ENCODE measurements at places on chromosomes 5 and 9.

- no peak for DNase-seq
Measured at GRCh38 chr5:74452856-74453255, 187.7 kb downstream of the ENC1 start.

DNA sequence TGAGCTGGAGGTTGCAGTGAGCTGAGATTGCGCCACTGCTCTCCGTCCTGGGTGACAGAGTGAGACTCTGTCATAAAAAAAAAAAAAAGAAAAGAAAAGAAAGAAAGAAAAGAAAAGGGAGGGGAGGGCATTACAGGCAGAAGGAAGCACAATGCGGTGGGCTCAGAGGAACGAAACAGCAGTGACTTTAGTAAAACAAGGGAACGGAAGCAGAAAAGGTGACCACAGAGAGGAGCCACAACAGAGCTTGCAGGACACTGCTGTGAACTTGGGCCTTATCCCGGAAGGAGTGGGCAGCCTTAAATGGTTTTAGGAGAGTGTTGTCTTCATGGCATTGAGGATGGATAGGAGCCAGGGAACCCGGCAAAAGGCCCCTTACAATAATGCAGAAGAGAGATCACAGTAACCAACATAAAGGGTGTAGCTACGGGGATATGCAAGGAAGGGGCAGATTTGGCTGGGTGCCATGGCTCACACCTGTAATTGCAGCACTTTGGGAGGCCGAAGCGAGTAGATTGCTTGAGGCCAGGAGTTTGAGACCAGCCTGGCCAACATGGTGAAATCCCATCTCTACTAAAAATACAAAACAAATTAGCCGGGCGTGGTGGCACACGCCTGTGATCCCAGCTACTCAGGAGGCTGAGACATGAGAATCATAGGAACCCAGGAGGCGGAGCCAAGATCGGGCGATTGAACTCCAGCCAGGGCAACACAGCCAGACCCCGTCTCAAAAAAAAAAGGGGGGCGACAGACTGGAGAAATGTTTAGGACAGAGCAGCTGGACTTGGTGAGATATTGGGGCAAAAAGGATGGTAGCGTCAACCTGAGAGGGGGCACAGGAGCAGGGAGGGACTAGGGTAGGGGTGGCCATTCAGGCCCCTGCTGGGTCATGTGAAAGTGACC, 83.9 kb upstream of the ZBTB43 start:
- no peak for DNase-seq

- DNase-seq, result no peak
Measured at GRCh38 chr9:80085668-80086067, 513.9 kb downstream of the TLE4 start.

- peak; percentile 46 for DNase-seq
Measured at GRCh38 chr9:95477441-95477840, 39.3 kb downstream of the PTCH1 start.

- no peak for DNase-seq
Measured at GRCh38 chr5:40716590-40716989, 36.9 kb downstream of the PTGER4 start.

DNA sequence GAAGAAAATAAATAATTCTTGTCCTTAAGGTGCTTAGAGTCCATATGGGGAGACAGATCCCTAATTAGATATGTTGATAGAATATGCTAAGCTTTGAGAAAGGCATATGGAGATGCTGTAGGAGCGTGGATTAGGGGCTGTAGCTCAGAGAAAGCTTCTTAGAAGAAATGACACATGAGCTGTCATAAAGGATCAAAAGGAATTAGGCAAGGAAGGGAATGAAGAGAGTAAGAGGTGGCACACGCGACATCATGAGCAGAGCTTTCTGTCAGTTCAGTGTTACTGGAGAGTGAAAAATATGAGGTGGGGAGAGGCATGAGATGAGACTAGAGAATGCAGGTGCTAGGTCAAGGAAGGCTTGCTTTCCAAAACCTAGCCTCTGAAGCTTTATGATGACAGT, 118.6 kb downstream of the KIAA0825 start:
- DNase-seq, result no peak

- DNase-seq, result no peak
Measured at GRCh38 chr5:143145243-143146160, 258.0 kb downstream of the NR3C1 start.

DNA sequence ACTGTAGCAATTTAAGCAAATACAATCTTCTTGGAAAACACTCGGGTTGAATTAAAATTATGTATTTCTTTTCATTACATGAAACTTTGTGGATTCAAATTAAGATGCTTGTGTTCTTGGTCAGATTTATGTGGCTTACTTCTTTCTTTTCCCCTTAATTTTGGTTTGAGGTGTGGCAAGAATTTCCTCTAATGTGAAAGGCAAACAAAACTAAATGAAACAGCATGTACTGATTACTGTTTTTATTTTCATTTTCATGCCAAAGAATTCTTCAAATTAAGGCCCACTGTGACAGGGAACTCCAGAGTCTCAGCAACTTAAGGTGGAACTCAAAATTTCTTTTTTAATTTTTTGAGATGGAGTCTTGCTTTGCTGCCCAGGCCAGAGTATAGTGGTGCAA, at the start of gene OMD:
OMD (minus strand) TSS at position 132 of the 400 bp plus-strand sequence. CDS start 6,913 bp downstream, outside the sequence.
- DNase-seq, result no peak

GRCh38 chr5:65066387-65067146, 297.8 kb downstream of the CWC27 start:
- DNase-seq, result no peak

DNA sequence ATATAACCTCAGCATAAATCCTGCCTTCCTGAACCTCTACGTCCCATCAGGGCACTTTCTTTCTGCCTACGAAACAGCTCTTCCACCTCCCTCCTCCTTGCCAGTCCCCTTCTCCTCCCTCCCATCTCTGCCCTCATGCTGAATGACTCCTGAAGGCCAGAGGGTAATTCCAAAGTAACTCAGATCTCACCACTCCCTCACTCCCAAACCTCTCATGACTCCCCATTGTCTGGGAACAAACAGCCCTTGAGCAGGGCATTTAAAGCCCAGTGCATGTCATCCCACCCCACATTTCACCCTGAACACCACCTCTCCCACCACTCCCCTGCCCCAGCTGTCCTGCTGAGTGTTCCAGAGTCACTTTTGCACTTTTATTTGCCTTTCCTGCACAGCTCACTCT, 8.9 kb upstream of the FBP1 start:
- DNase-seq, result no peak

DNA sequence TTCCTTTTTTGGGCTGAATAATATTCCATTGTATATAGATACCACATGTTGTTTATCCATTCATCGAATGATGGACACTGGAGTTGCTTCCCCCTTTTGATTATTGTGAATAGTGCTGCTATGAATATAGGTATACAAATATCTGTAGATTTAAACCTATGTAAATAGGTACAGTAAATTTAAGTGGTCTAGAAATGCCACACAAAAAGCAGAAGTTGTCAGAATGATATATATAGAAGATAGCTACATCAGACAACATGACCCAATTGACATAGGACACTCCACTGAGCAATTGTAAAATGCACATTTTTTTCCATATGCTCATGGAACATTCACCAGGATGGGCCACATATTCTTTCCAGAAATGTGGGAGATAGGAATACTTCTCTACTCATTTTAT, 77.6 kb downstream of the SMIM15 start:
- no peak for DNase-seq

- no peak for DNase-seq
Measured at GRCh38 chr5:178993955-178994579, 1.1 kb downstream of the GRM6 start.

GRCh38 chr9:93132946-93133680, 938 bp downstream of the NINJ1 start:
- no peak for DNase-seq

GRCh38 chr5:113255105-113255504, 179.7 kb downstream of the TSSK1B start:
- DNase-seq, result no peak

DNA sequence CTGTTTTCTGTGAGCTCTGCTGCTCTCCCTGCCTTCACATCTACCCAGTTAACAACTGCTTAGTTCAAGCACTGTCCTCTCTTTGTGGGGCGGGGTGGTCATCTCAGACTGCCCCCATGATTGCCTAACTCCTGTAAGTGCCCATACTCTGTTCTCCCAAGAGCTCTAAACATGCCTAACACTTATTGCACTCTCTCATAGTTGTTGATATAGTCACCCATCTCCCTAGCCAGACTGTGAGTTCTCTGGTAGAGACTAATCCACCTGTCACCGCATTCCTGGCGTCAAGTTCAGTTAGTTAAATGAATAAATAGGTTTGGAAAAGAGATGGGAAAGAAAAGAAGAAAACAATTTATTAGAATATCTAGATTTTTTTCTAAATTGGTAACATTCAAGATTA, 18.3 kb upstream of the MUSK start:
- no peak for DNase-seq

- DNase-seq, result no peak
Measured at GRCh38 chr9:36855448-36856315, 178.4 kb downstream of the PAX5 start.

DNA sequence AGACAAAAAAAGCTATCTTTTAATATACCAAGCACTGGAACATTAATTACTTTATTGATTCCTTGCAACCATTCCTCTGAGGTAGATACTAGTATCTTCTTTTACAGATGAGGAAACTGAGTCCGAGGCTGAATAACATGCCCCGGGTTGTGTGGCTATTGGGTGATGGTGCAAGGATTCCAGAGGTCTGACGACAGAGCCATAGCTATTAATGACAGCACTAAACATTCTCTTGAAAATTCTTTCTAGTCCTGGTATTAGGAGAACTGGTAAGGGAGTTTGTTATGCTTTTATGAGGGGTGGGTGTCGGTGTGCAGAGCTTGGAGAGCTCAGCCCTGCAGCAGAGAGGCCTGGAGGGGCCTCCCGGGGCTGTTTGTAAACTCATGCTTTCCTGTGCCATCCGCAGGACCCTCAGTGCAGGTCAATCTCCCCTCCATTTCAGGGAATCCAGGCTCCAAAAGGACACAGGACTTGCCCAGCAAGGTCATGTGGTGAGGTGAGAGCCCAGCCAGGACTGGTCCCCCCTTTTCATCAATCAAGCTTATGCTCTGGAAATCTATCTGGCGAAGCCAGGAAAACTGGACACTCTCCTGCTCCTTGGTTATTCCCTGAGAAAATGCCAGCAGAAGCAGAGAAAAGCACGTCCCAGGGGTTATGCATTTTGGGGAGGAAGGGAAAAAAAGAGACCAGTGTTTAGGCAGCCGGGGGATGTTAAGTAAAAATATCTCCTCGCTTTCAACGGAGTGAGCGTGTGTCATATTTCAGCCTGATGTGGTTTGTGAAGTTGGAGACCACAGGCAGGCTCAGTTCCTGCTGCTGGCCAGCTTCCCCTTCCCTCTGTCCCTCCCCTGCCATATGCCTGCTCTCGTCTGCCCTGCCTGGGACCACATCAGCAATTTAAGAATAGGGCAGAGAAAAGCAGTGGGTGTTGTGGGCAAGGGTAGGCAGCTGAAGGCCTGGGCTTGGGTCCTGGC, 3.7 kb downstream of the GSN start:
- DNase-seq, result no peak

GRCh38 chr9:76531231-76531780, 72.3 kb downstream of the GCNT1 start:
- DNase-seq, result no peak

GRCh38 chr5:74428275-74428674, 212.3 kb downstream of the ENC1 start:
- no peak for DNase-seq

- DNase-seq, result no peak
Measured at GRCh38 chr5:142455856-142456255, 131.0 kb upstream of the SPRY4 start.

GRCh38 chr9:71931166-71931565, 19.7 kb downstream of the C9orf85 start:
- DNase-seq, result no peak

All from frontal cortex (tissue), 4 donors.